ENCODE measurements at places on chromosomes 4 and X. TPM values are rescaled to one million over a fixed set of nuclear protein-coding genes. Genes with fewer than 3 reads are reported as not detected.

Gene EVC2
- 15.5 TPM for total RNA-seq

Gene RADX
- total RNA-seq: 18.8 TPM

Gene SATL1
- not detected for total RNA-seq

Gene PCDH19
- total RNA-seq: 0.09 TPM

Gene PGRMC1
- 38.3 TPM for total RNA-seq

Gene PDGFC
- total RNA-seq: 30.5 TPM
